ENCODE measurements at places on chromosomes 16 and 17.

- no peak for DNase-seq
These were observed 64.5 kb downstream of the RBFOX3 start for GRCh38 chr17:79546386-79546785.

- no peak for DNase-seq
These were observed 1.9 kb downstream of the RASL10B start for GRCh38 chr17:35733366-35733765.

GRCh38 chr16:69709456-69710084, 16.8 kb downstream of the NQO1 start:
- peak; percentile 82 for DNase-seq

DNA sequence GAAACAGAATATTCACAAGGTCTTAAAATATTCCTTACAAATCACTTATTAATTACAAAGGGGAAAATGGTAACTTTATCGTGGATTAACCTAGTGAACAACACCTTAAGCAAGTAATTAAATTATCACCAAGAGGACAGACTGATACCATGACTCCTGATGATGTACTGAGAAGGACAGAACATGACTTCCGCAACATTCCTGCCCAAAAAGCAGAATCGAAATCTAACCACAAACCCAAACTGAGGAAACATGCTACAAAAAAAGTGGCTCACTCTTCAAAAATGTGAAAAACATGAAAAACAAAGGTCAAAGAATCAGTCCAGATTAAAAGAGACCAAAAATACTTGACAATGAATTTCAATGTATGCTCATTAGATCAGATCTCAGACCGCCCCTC, 151.5 kb downstream of the AATF start:
- DNase-seq = no peak

DNA sequence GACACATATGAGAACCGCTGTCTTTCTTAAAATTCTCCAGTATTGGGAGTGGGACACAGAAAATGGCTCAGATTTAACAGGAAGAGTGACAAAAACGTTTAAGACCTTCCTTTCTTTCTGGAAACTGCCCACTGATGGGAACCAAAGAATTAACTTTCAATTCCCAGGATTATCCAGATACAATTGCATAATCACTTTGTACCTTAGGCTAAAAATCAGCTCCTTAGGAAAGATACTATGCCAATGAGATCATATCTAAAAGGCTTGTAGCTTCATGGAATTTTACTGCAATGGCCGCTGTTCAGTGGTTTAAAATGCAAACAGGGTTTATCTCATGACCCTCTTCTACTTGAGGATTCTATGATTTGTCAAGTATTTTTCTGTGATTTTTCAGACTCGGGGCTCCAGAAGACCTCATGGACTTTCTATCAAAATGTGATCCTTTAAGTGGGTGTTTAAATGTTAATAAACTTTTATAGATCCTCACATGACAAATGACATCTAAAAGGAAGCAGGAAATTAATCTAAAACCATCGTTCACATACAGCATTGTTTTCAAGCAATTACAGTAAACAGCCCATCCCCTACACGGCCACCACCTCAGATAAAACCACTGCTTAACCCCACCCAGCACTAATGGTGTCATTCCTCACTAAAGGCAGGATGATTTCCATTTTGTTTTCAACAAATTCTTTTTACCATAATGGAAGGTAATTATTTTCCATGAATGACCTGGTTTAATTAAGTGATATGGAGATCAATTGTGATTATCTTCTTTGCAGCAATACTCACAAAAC, 31.6 kb upstream of the ERN1 start:
- no peak for DNase-seq

DNA sequence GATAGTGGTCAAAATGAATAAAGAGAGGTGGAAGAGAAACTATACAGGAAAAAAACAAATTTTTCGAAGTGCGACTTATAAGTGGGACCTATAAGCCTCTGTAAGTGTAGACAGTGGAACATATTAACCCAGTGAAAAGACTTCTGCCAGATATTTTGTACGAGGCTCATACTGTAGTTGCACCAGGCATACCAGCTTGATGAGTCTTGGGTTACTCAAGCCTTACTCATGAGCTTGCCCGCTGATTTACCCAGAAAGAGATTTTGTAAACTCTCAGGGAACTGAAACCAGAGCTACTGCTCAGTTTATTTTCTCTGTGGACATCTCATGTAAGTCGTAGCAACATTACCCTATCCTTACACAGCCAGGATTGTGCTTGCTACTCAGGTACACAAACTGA, 708.0 kb upstream of the SOX9 start:
- DNase-seq = peak; percentile 95

- DNase-seq = peak; percentile 56
These were observed 23.4 kb upstream of the SREBF1 start for GRCh38 chr17:17859909-17860765.

DNA sequence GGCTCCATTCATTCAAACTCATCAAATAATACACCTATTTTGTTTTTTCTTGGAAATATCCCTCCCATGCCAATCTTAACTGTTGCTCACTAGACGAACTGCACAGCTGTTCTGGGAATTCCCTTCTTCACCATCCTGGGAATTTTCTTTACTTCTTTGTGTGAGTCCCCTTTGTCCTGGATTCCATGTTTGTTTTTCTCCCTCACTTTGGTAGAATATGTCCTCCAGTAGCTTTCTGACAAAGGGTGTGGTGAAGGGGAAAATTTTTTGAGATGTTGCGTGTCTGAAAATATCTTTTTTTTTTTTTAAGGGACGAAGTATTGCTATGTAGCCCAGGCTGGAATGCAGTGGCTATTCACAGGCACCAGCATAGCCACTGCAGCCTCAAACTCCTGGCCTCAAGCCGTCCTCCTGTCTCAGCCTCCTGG, 17.2 kb upstream of the UTP6 start:
- DNase-seq = no peak

GRCh38 chr17:52495646-52496045, 337.1 kb upstream of the CA10 start:
- no peak for DNase-seq

DNA sequence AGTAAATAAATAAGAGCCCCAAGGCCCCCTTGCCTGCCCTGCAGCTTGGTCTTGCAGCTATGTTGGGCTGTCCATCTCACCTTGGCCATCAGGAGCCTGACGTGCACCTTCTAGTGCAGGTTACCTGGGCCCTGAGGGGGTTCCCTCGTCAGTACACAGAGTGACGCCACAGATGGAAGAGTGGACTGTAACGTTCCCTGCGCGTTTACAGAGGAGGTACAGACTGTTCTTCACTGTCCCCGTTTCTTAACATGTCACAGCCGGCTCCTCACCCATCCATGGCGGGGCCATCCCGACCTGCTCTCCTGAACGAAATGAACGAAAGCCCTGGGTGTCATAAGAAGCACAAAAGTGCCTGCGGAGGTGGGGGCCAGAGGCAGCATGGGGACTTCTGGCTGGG, 15.9 kb upstream of the FASN start:
- no peak for DNase-seq

DNA sequence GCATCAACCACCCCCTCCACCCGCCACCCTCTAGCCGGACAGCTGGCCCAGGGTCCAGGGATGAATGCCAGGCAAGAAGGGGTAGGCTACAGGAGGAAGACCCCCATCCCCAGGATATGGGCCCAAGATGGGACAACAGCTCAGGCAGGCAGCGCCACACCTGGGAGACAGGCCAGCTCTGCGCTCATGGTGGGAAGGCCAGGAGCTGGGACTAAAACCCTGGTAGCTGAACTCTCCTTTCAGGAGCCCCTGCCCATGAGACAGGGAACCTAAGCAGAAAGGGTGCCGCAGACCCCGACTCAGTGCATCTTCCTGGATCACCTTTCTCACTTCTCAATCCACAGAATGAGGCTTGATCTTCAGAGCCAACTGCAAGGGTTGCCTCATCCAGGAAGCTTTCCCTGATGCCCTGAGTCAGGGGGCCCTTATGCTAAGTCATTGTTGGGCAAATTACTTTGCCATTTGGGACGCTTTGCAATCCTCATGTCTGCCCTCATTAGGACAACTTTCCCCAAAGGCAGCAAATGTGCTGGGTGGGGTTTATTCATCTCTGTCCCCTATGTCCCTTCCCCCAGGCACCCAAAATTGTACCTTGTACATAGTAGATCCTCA, 9.0 kb downstream of the ZDHHC1 start:
- no peak for DNase-seq

GRCh38 chr17:82505296-82505695, 14.2 kb upstream of the FOXK2 start:
- no peak for DNase-seq

DNA sequence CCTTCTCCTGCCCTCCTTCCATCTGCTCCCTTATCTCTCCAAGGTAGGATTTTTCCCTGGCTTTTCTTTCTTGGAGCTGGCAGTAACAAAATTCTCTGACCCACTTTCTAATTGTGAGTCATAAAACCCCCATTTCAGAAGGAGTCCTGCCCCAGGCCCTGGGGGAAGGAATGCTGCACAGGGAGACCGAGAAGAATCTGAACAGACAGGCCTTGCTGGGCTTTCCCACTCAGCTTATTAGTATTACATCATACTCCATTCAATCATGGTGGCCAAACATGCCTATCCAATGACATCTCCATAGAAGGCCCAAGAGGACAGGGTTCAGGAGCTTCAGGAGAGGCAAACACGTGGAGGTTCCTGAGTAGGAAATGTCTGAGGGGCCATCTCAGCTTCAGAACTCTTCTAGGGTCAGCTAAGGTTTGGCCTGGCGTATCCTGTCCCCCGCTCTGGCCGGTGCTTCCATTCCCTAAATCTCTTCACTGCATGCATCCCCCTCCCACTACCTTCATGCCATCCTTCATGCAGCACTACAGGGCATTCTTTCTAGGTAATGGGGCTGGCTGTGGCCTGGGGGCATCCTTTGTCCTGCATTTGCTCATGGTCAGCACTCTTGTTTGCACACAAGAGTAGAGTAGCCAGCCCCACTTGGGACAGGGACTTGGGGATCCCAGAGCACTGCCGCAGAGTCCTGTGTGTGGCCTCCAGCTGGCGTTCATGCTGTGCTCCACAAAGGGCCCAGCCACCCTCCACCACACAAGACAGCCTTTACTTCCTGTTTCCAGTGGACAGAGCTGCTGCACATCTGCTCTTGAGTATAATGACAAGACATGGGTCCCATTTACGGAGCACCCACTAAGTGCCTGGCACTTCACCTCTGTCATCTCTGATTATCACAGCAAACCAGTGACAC, 8.2 kb downstream of the SLC6A2 start:
- DNase-seq = no peak

- DNase-seq = no peak
These were observed 18.1 kb downstream of the EFTUD2 start for GRCh38 chr17:44881145-44881544.

- DNase-seq = peak; percentile 83
These were observed 1.2 kb upstream of the GLIS2 start for GRCh38 chr16:4314532-4315185.

- DNase-seq = no peak
These were observed 1.6 kb downstream of the SEPTIN1 start for GRCh38 chr16:30380803-30381208.

DNA sequence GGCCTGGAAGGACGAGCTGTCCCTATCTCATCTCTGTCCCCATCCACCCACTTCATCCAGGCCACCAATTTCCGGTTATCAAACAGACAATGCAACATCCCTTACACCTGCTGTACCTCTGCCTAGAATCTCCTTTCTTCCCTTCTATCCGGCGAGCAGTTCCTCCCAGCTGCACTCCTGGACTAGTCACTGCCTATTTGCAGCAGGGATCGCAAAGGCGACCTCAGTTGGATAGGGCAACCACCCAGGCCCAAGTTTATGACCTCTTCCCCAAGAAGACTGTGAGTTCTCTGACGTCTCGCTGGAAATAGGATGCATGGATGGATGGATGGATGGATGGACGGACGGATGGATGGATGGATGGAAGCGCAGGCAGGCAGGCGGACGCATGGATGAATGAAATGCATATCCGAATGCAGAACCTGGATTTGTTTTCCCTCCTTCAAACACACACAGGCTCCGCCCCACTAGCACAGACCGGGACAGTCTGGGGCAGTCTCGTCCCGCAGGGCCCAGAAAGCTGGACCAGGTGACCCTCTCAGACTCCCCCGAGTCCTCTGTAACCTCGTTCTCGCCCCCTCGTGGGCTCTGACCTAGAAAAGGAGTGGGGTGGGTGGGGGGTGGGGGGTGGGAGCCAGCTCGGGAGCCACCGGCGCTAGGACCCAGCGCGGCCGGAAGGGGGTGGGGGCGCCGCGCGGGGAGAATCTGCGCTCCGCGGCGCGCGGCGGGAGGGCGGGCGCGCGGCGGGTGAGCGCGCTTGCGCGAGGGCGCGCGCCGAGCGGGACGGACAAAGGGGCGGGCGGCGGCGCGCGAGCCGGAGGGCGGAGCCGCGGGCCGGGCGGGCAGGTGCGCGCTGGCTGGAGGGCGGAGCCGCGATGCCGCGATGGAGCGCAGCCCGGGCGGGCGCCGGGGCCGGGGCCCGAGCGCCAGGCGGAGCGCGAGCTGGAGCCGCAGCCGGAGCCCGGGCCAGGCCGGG, at the start of gene SBK1:
SBK1 (plus strand) TSS at position 875 of the 976 bp plus-strand sequence. CDS start 24,867 bp downstream, outside the sequence.
- peak; percentile 86 for DNase-seq

DNA sequence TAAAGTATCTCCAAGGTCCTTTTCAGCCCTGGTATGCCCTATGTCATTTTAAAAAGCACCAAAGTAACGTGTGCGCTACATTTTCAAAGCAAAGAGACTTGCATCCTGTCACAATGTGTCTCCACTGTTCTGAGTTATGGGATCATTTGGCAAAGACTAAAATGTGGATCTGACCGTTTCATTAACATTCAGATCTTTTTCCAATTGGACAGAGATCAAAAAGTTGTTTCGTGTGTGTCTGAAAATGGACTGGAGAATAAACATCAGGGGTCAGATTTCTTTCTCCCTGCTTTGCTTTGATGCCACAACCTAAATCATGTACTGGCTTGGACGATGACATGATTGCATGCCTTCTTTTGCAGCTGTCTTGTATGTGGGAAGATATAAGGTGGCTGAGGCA, 136.0 kb upstream of the NOG start:
- DNase-seq = no peak

GRCh38 chr16:50183316-50183715, 30.2 kb downstream of the TENT4B start:
- DNase-seq = peak; percentile 66

GRCh38 chr17:66200685-66201092, 8.8 kb upstream of the CEP112 start:
- DNase-seq = peak; percentile 77

GRCh38 chr16:10876799-10877341, at the start of gene CIITA:
CIITA (plus strand) TSS chr16:10877202; CDS start chr16:10877331, 129 bp downstream.
- DNase-seq = peak; percentile 61

- DNase-seq = no peak
These were observed 40.1 kb downstream of the STAT3 start for GRCh38 chr17:42348104-42348503.

DNA sequence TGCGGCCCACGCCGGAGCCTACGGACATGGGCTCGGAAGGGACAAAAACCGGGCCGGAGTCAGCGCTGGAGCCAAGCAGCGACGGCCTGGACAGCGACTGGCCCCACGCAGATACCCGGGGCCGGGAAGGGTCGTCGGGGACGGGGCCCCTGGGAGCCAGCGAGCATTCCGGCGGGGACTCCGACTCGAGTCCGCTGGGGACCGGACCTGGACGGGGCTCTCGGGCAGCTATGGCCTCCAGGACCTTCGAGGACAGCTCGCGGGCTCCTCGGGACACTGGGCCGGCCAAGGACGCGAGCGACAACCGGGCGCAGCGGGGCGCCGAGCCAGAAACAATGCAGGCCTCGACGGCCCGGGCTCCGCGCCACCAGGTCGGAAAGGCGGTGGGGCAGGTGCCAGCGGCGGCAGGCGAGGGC, 1.0 kb downstream of the MYO15B start:
- DNase-seq = no peak

GRCh38 chr17:19004421-19005136, at the start of gene FAM83G:
FAM83G (minus strand) TSS chr17:19004764; CDS start chr17:19004041, 723 bp downstream.
- peak; percentile 86 for DNase-seq

- peak; percentile 75 for DNase-seq
These were observed 161.1 kb upstream of the CACNG5 start for GRCh38 chr17:66673668-66674276.

GRCh38 chr17:7313890-7314718, 1.1 kb downstream of the GPS2 start:
- peak; percentile 50 for DNase-seq

Data from ACHN (cell line).